ENCODE measurements at places on chromosomes 3 and 15.

DNA sequence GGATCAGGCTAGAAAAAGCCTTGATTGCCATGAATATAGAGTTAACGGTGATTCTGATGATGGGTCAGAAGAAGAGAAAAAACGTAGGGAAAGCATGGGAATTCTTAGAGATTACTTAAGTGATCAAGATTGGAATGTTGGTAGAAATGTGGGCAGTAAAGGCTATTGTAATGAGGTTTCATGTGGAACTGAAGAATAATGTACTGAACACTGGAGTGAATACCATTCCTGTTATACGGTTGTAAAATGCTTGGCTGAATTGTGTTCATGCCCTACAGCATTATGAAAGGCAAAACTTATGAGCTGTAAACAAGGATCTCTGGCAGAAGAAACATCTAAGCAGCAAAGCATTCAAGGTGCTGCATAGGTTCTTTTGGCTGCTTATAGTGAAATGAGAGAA is 414.1 kb upstream of the CBLB start:
- DNase-seq, result no peak

DNA sequence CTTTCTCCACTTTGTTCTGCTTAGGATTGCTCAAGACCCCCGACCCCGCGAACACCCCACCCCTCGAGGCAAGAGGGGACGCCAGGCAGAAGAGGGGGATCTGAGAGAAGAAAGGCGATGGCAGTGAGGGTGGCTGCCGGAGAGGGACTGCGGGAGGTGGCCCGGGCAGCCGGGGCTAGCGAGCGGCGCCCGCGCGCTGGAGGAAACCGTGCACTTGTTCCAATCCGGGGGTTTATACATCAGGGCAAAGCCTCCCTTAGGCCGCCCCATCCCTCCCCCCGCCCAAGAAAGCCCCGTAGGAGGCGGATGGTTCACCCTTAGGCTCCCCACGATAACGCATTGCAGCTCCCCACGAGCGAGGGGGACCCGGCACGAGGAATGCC is 475 bp downstream of the ERC2 start:
- DNase-seq, result no peak

GRCh38 chr3:29924783-29925561 is 644.1 kb downstream of the RBMS3 start:
- DNase-seq, result no peak

GRCh38 chr3:15360788-15361493 is 28.6 kb upstream of the SH3BP5 start:
- no peak for DNase-seq

DNA sequence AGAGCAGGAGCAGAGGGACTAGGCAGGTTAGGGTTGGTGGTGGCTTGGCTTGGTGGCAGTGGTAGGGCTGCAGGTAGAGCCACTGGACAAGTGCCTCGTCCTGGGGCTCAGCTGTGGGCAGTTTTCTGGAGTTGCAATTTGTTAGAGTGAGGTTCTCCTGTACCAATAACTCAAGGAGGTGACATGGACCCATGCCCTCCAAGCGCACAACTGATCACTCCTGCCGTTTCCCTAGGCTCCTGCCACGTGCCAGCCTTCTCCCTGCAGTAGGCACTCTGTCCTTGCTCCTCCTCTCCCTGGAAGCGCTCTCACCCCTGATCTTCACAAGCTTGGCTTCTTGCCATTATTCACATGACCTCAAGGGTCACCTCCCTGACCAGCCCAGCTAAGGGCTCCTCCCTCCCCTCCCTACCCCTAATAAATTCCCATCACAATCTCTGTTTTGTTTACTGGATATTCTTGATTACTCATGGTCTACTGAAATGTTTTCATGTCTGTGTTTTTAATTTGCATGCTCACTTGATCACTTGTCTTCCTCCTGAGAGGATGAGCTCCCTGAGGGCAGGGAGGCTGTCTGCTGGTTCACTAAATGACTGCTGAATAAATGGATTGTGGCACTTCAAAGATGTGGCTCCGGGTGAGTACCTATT is 3.3 kb downstream of the WNT7A start:
- no peak for DNase-seq

GRCh38 chr15:49815950-49816349 is 195.1 kb downstream of the DTWD1 start:
- no peak for DNase-seq

- no peak for DNase-seq
Measured at GRCh38 chr3:197335428-197336132, 37.2 kb upstream of the DLG1 start.

- no peak for DNase-seq
Measured at GRCh38 chr3:134348524-134348923, 25.7 kb downstream of the AMOTL2 start.

DNA sequence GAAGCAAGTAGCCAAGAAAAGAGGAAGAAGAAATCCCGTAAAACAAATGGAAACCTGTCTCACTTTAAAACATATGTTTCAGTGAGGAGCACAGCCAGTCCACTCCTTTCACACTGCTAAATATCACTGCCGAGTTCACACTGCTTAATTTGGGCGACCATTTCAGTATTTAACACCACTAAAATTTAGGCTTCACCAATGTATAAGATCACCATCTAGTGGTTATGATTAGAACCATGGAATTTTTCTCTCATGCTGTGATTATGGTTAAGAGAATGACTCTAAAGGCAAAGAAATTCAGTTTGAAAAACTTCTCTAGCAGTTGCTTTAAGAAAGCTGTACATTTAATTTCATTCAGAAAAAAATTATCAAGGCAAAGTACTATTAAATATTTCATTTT is 16.6 kb downstream of the SLC4A7 start:
- DNase-seq, result no peak

DNA sequence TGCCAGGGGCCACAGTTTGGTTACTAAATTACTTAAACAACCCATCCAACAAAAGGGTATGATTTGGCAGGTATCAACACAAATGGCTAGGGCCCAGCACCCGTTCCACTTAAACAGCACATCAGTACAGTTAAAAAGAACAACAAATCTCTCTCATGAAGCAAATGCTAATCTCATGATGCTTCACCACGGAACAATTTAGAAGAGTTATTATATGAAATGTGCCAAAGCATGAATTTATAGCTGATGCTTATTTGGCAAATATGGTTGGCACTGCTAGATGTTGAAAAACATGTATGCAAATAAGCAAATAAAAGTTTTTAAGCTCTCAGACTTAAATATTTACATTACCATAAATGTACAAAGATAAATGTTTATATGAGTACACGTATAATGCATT is 2.3 kb downstream of the PEAK1 start:
- DNase-seq, result no peak

GRCh38 chr3:133674290-133674919 is 12.7 kb upstream of the TOPBP1 start:
- DNase-seq, result no peak

GRCh38 chr15:69599271-69599670 is 146.7 kb downstream of the RPLP1 start:
- DNase-seq, result no peak

- no peak for DNase-seq
Measured at GRCh38 chr3:156619376-156619775, 55.0 kb upstream of the TIPARP start.

DNA sequence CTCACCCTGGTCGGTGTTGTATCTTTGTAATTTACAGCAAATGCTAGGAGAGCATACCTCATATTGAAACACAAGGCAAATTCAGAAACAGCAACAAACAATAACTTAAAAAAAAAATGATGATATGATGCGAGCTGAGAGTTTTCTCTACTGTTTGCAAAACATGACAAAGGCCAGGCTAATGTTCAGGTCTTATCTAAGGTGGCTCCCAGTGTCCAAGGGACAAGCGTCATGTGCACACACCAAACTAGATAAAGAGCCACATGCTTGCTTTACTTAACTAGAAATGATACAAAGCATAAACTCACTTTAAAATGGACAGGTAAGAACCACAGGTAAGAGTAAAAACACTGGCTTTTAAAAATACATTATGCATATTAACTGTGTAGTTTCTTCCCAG is 375.9 kb downstream of the FOXP1 start:
- DNase-seq, result no peak
